ENCODE measurements at places on chromosomes 13 and 19.
A peak's percentile ranks its signal among the peaks of the same experiment; 100 is the strongest.

DNA sequence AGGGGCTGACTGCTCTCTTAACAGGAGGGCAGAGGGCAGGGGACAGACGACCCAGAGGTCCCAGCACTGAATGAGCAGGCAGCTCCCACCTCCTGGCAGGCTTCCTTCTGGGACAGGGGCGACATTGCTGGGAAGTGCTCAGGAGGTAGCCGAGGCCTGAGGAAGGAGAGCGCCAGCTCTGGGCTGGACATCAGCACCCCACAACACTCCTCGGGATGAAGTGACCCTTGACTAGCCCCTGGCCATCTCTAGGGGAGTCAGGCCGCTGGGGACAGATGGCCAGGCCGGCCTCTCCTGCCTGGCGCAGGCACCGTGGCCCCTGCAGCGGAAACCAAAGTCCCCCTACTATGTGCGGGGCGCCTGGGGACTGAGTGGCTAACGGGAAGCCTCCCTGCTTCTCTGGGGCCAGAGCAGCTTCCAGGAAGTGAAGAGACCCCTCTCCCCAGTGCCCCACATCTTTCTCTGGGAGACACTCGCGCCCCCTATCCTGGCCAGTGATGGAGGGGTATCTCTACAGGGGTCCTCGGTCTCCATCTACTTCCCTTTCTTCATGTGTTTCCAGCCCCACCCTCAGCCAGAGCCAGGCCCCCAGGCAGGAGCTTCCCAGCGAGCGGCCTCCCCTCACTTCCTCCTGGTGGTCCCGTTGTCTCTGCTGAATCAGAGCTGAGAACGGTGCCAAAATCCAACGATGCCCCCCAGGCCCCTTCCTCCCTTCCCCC lies 10.1 kb downstream of the PRR36 start:
- DNase-seq: no peak

- DNase-seq: no peak
Observed at GRCh38 chr13:81771951-81772350, 1431.0 kb upstream of the SPRY2 start.

- no peak for DNase-seq
Observed at GRCh38 chr19:18214779-18215433, 11.1 kb upstream of the RAB3A start.

DNA sequence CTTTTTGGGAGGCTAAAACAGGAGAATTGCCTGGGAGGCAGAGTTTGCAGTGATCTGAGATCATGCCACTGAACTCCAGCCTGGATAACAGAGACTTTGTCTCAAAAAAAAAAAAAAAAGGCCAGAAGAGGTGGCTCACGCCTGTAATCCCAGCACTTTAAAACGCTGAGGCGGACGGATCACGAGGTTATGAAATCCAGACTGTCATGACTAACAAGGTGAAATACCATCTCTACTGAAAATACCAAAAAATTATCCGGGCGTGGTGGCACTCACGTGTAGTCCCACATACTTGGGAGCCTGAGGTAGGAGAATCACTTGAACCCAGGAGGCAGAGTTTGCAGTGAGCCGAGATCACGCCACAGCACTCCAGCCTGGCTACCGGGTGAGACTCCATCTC lies 39.9 kb downstream of the ZNF611 start:
- DNase-seq: no peak

- DNase-seq: peak; percentile 88
Observed at GRCh38 chr19:35013041-35013819, 13.1 kb downstream of the GRAMD1A start.

GRCh38 chr13:103351035-103351828 lies 285.0 kb upstream of the SLC10A2 start:
- peak; percentile 44 for DNase-seq

GRCh38 chr19:55738302-55738701 lies at the start of gene NLRP9:
Gene NLRP9 (minus strand): TSS chr19:55738402. CDS start chr19:55738374, 28 bp downstream.
- DNase-seq: no peak

GRCh38 chr13:109792416-109793059 lies 6.2 kb upstream of the IRS2 start:
- DNase-seq: no peak

DNA sequence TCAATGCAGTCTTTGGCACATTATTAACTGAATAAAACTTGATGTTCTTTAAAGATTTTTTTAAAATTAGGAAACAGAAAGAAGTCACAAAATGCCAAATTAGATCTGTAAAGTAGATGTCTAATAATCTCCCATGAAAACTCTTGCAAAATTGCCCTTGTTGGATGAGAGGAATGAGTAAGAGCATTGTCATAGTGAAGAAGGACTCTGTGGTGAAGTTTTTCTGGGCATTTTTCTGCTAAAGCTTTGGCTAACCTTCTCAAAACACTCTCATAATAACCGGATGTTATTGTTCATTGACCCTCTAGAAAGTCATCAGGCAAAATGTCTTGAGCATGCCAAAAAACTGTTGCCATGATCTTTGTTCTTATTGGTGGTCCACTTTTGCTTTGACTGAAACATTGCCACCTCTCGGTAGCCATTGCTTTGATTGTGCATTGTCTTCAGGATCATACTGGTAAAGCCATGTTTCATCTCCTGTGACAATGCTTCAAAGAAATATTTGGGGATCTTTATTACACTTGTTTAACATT lies 549.3 kb downstream of the LIG4 start:
- no peak for DNase-seq

DNA sequence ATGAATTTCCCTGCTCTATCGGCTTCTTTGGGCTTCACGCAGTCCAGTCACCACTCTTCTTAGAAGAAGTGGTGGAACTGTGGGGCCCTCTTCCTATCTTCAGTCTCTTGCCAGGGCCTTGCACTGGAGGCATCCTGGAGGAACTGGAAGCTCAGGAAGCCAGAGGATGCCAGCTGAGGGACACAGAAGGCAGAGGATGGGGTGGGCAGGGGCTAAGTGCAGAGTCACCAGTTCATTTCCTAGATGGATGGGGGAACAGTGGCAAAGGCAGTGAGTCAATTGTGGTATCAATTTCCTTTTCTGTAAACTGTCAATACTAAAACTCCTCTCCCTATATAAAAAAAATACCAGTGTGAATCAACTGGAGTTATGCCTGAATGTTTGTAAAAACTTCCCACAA lies 419.7 kb downstream of the KLF12 start:
- DNase-seq: no peak

GRCh38 chr13:23377579-23377978 lies 55.9 kb downstream of the SACS start:
- no peak for DNase-seq

DNA sequence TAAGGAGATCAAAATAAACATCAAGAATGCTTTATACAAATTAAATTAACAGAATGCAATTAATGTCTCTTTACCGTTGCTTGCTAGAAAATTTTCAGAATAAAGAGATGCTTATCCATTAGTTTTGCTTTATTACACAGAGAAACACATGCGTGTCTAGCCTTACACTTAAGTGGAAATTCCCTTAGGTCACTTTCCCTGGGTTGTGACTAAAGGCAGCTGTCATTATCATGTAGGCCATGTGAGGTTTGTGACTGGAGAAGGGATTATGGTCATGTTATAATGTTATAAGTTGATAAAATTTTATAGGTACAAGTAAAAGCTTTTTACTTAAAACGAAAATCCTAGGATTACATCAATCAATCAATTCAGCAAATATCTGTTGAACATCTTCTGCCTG lies 121.0 kb downstream of the KCNRG start:
- no peak for DNase-seq

GRCh38 chr13:113559061-113559460 lies 25.5 kb upstream of the TFDP1 start:
- DNase-seq: no peak

DNA sequence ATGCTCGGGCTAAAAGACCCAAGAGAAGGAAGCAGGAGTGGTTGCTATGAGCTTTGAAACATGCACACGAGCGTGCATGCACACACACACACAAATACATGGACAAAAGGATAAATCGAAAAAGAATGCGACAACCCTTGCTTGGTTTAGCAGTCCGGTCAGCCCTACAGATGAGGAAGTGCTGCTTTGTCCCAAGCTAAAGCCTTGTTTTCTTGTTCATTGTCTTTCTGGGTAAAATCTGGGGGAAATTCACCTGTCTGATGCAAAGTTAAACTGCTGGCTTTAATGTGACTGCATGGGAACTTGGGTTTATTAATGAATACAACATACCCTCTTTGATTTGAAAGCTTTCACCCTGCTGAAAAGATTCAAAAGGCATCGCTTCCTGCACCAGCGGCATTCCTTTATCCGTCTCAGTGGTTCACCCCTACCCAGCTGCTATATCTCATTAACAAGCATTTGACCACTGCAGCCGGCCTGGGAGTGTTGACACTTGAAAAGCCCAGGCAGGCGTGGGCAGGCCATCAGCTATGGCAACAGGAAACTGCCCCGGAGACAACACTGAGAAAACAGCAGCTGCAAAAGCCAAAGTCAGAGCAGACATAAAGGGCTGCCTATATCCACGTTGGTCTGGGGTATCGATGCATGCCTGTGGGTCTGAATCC lies 301.7 kb downstream of the NDFIP2 start:
- DNase-seq: peak; percentile 81

- no peak for DNase-seq
Observed at GRCh38 chr13:87302931-87303330, 368.2 kb upstream of the SLITRK5 start.

DNA sequence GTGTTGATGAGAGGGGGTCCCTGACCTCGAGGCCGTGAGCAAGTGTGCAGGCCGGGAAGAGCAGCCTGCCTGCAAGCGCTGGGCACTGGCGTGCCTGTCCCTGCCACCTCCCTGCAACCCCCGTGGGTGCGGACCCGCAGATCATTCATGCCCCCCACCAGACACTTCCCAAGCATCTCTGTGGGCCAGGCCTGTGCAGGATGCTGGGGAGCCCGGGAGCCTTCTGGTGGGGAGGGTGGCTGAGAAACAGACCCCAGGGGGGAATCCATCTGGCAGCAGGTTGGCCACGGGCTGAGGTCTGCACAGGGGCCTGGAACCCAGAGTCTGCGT lies 18.4 kb upstream of the CACTIN start:
- no peak for DNase-seq
